ENCODE measurements at places on chromosomes 3 and 15.

- no peak for DNase-seq
These were observed 602.3 kb upstream of the SUCLG2 start for GRCh38 chr3:68256635-68257223.

GRCh38 chr3:114308830-114309229 lies 15.0 kb downstream of the TIGIT start:
- peak; percentile 32 for DNase-seq

- no peak for DNase-seq
These were observed 36.9 kb downstream of the FAM3D start for GRCh38 chr3:58629629-58630028.

GRCh38 chr15:39248204-39248603 lies 332.7 kb upstream of the THBS1 start:
- DNase-seq, result no peak

DNA sequence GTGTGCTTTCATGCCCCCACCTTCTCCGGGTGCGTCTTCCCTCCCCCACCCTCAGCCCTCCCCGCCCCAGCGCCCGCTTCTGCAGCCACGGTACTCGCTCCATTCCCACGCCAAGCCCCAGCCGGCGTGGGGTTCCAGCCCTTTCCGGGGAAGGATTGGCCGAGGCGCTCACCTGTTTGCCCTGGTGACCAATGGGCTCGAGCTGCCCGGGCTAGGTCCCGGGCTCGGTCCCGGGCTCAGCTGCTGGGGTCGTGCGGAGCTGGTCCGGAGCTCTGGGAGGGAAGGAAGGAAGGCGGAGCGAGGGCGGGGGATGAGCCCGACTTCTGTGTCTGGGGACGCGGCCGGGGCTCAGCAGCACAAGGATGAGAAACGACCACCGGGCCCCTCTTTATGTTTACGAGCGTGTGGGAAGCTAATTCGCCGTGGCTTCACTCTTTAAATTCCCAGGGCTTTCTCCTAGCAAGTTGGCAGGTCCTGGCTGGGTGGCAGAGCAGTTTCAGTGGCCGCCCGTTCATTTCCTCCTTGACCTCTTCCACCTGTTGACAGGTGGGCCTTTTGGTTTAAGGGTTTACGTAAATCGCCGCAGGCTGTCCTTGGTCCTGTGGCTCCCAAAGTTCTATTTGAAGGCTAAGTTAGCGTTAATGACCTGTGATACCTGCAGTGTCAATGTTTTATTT lies at the start of gene IGSF10:
IGSF10 (minus strand) TSS at position 288 of the 677 bp plus-strand sequence. CDS start 2,352 bp downstream, outside the sequence.
- DNase-seq, result no peak

DNA sequence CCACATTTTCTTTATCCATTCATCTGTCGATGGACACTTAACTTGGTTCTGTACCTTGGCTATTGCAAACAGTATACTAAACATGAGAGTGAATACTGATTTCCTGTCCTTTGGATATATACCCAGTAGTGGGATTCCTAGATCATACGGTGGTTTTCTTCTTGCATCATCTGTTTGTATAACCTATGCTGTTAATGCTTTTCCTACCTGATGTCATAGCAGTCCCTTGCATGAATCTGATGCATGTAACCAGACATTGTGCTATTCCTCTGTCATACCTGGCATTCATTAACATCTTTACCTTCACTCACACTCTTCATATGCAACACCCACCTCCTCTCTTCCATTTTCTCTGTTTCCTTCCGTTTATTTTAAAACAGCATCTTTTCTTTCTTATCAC lies 185.2 kb downstream of the KLHL25 start:
- DNase-seq, result no peak

DNA sequence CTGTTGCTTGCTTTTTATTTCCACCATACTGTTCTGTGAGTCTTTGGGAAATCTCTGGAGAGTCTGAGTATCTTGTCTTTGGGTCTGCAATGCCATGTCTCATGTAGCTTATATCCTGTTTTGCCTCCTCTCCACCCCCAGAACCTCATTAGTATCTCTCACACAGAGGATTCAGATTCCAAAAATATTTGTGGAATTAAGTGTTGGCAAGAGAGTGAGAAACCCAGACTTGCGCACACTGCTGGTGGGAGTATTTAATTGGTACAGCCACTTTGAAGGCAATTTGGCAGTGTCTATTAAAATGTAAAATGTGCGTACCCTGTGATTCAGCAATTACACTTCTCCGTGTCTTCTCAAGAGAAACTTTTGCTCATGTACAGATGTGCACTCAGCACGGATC lies 68.6 kb downstream of the ZNF621 start:
- no peak for DNase-seq

- DNase-seq, result no peak
These were observed 36.4 kb upstream of the ATP2C1 start for GRCh38 chr3:130857336-130858026.

GRCh38 chr15:65400760-65401610 lies 21.8 kb downstream of the IGDCC4 start:
- no peak for DNase-seq

GRCh38 chr3:43094381-43094780 lies 11.5 kb downstream of the POMGNT2 start:
- DNase-seq, result no peak

DNA sequence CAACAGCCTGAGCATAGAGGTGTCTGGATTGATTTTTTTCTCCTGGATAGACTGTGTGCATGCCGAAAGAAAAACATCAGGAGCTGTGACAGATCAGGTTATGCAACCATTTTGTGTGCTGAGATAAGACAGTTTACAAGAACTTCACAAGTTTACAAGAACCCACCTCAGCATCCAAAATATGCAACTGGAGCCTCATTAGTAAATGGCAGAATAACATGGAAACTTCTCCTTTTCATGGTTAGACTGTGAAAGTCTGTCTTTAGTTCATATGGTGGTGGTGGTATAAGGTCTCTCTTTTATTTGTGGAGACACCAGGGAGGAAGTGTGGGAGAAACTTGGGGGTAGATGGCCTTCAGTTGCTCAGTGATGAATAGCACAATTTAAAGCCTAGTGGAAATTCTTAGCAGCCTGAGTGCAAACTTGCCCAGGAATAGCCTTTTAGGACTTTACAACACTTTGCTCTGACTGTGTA lies 3.7 kb upstream of the ZNF609 start:
- no peak for DNase-seq

DNA sequence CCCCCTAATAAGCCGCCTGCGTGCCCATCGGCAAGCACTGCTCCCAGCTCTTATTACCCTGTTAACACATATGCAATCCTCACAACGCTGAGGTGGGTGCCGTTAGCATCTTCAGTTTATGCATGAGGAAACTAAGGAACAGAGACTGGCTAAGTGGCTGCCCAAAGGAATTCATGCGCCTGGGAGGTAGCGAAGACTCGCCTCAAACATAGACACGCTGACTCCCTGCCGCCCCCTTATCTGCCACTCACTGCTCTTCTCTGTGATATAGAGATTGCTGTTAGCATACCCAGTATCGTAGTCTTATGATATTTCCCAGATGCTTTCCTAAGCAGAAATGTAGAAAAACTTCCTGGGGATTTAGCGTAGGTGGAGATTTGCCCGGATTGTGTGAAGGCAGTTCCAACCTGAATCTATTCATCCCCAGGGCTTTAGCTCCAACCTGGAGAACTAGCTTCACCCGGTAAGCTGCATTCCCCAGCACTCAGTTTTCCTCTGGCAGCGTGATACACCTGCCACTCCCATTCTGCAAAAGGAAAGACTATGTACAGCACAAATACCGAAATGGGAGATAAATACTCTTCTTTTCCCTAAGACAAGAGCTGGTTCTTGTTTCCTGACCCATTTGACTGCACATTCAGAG lies 23.7 kb upstream of the CD47 start:
- DNase-seq, result no peak

DNA sequence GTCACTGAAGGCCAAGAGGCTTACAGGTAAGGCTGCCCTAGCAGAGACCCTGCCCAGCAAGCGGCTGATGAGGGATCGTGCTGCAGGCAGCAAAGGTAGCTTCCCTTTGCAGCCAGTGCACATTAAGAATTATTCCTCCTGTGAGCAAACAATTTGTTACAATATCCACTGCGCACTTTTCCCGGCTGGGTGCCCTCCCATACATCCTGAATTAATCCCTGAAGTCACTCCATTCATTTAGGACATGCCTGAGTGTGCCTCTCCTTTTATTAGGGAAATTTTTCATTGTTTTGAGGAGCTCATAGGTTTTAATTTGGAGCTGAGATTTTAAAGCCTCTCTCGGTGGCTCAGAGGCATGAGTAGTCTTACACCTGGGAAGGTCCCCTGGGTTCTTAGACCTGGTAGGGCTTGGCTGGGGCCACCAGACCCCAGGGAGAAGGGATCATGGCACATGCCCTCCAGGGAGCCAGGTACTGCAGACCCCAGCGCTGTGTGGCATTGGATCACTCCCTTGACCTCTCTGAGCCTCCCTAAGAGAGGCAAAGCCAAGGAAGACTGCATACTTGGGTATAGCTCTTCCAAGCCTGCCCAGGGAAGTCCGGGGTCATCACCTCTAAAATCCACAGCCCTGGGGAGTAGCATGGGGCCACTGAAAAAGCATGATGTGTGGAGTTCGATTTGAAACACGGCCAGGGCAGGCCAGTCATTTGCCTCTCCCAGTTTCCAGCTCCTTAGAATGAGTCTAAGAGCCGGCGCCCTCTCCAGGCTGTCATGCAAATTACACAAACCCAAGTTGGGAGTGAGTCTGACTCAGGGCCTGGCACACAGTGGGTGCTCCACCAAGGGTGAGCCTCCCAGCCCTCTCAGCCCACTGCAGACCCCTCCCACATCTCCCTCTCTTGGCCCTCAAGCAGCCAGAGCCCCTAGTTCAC lies 151.9 kb upstream of the LINGO1 start:
- no peak for DNase-seq

- DNase-seq, result peak; percentile 45
These were observed at the start of the genes ATXN7 and THOC7 for GRCh38 chr3:63863150-63864007. Gene ATXN7, plus strand, starts transcription at chr3:63863867. Its CDS starts 48,732 bp downstream, at chr3:63912599. Gene THOC7, minus strand, starts transcription at chr3:63863805. Its CDS starts 15 bp downstream, at chr3:63863790.

DNA sequence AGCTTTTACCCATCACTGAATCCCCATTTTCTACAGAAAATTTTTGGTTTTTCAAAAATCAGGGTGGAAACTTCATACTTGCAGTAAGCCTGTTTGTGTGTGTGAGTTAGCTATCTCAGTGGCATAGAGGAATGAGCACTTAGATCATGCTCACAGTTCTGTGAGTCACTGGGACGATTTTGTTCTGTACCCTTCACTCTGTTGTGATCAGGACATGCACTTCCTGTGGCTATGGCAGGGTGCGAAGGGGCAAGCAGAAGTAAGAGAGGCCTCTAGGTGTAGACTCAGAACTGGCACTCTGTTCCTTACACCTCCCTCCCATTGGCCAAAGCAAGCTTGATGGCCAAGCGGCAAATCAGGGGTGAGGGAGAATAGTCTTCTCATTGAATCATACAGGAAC lies 11.6 kb downstream of the NIPA2 start:
- no peak for DNase-seq

DNA sequence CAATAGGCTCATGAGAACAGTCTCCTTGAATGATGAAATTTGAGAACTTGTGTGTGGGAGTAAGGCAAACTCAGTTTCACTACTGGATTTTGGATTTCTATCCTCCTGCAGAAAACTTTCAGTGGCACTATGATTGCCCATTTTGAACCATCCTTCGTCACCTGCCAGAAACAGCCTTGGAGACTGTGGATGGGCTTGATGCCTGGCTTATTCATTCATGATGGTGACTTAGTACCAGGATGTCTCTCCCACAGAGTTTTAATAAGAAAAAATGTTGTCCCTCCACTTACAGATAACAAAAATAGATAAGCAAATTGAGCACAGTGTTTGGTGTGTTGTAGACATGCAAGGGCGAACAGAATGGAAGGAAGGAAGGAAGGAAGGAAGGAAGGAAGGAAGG lies 53.5 kb upstream of the CPNE4 start:
- DNase-seq, result no peak

DNA sequence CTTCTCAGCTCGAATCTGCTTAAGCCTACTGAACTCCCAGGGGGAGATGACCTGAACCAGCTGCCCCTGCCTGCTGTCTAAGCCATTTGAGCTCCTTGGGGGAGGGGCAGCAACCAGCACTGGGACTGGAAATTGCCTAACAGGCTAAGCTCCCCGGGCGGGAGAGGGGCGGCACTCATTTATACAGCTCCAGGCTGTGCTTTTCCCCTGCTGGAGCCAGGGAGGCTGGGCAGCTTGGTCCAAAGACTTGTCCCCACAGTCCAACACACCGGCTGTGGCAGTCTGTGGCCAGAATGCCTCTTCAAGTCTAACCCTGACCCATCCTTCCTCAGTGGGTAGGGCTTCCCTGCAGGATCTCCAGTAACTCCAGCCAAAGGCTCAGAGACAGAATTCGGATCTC lies 1241.5 kb downstream of the ROBO2 start:
- no peak for DNase-seq

GRCh38 chr3:113575206-113575605 lies 42.9 kb downstream of the SIDT1 start:
- DNase-seq, result no peak

DNA sequence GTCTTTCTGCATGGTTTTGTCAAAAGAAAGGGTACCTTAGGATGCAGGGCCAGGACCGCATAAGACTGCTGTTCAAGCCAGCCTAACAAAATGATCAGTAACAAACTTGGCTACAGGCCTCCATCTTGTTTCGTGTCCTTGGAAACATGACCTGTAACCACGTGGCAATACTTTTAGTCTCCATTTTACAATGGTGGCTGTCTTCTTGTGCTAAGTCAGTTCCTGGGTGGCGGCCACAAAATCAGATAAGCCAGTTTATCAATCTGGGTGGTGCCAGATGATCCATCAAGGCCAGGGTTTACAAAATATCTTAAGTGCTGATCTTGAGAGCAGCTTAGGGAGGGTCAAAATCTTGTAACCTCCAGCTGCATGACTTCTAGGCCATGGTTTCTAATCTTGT lies 57.1 kb upstream of the GK5 start:
- DNase-seq, result no peak

- no peak for DNase-seq
These were observed 740 bp downstream of the MAGI1 start for GRCh38 chr3:66037986-66038369.

DNA sequence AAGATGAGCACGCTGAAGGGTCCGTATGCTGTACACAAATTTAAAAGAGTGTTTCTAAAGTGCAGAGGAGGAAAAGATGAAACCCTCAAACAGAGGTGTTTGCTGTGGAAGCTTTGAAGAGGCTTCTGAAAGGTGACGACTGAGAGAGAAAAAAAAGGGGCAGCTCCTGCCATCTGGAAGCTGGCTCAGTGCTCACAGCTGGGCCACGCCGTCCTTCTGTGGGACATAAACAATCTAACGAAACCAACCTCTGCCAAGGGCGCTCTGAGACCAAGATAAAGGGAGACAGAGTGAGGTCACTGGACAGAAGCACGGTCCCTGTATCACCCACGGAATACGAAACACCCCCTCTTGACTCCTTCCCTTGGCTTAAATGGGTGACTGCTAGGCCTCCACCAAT lies 96.3 kb upstream of the SLC6A6 start:
- DNase-seq, result no peak

All from stimulated activated CD4-positive, alpha-beta T cell treated with anti-CD3 and anti-CD28 coated beads, TNF-alpha, amount 100 ng/mL, for 1 hour (primary cell).